Stimulated activated CD8-positive, alpha-beta memory T cell treated with anti-CD3 and anti-CD28 coated beads, Interleukin-15, amount 100 ng/mL, for 48 hours (primary cell): ENCODE measurements at places on chromosomes 13 and 19.

GRCh38 chr13:92806215-92806614 lies 420.4 kb upstream of the GPC6 start:
- DNase-seq: no peak

GRCh38 chr13:100098445-100099116 lies 9.7 kb downstream of the PCCA start:
- DNase-seq: no peak

- DNase-seq: no peak
Observed at GRCh38 chr13:52158629-52159158, 703 bp downstream of the NEK3 start.

- DNase-seq: no peak
Observed at GRCh38 chr13:39494006-39494405, 109.0 kb downstream of the LHFPL6 start.

DNA sequence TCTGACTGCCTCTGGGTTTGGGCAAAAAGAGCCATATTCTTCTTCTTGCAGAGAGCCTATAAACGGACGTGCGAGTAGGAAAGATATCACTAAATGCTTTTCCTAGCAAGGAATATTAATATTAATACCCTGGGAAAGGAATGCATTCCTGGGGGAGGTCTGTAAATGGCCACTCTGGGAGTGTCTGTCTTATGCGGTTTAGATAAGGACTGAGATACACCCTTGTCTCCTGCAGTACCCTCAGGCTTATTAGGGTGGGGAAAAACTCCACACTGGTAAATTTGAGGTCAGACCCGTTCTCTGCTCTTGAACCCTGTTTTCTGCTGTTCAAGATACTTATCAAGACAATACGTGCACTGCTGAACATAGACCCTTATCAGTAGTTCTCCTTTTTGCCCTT lies 763.8 kb downstream of the SLITRK5 start:
- DNase-seq: no peak

- DNase-seq: peak; percentile 39
Observed at GRCh38 chr13:20160306-20161274, at the start of gene GJA3. Gene GJA3 (minus strand): TSS chr13:20161052. CDS start chr13:20143288, 17,764 bp downstream.
